Stimulated activated CD4-positive, alpha-beta T cell treated with anti-CD3 and anti-CD28 coated beads, TNF-alpha, amount 100 ng/mL, for 1 hour (primary cell): ENCODE measurements at places on chromosomes 7 and 10.

GRCh38 chr10:29712108-29712507, 77.3 kb upstream of the SVIL start:
- DNase-seq: no peak

DNA sequence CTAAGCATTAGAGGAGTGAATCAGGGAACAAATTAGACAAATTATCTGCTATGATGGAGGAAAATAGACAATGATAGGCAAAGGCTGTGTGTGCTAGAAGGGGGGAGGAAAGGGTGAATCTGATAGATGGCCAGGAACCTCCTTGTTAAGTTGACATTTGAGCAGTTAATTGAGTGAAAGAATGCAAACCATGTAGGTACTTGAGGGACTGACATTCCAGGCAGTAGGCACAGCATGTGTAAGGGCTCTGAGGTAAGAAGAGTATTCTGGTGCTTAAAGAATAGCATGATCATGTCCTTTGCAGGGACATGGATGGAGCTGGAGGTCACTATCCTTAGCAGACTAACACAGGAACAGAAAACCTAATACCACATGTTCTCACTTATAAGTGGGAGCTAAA, 48.6 kb upstream of the TES start:
- no peak for DNase-seq

DNA sequence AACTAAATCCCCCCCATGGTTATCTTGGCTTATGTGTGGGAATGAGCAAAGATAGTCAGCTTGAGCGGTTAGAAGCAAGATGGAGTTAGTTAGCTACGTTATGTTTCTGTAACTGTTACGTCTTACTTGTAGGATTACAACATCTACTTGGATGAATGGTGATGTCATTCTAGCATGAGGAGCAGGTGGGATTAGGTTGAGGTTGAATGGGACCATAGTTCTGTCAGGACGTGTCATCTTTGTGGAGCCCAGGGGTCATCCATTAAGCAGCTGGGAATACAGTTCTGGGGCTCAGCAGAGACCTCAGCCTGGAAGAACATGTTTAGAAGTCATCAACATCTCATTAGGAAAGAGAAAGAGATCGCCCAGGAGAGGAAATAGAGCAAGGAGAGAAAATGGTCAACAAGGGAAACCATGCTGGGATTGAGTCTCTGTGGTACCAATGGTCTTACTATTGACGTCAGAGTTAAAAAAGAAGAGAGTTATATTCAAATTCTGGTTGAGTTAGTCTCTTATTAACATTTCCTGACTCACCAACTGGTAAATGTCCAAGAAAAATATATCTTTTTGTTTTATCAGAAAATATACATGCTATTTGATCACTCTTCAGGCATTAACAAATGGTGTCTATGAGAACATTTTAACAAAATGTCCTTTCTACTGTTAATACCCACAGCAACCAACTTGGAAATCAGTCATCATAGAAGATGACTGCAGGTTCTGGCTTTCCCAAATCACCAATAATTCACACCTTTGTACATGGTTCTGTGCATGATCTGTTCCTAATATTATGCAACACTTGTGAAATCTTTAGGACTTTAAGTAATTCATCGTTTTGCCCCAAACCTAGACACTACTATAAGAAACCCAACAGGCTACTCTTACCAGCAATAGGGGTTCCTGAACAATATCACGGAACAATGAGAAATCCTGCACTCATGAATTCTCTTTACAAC, 96.9 kb downstream of the KIAA1217 start:
- no peak for DNase-seq

DNA sequence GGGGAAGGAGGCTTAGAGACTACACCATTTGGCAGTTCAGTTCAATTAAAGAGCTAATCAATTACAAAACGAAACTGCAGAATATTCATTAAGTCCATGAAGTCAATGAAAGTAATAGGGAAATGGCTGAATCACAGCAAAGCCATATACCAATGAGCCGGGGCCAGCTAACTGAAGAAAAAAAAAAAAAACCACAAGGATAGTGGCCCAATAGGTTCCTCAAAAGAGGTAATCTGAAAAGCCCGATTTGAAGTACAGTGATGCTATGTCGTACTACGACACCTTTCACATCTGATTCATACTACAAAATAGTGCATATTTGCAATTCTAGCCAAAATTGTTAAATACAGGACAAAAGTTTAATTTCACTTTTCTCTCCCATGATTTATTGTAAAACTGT, 2.5 kb downstream of the ARHGAP12 start:
- no peak for DNase-seq

DNA sequence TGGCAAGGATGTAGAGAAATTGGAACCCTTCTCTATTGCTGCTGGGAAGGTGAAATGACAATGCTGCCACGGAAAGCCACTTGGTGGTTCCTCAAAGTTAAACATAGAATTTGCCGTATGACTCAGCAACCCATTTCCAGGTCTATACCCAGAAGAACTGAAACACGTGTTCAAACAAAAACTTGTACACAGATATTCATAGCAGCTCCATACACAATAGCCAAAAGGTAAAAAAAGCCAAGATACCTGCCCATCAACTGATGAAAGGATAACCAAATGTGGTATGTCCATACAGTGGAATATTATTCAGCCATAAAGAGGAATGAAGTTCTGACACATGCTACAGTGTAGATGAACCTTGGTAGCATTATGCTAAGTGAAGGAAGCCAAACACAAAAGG, 39.1 kb downstream of the LHPP start:
- no peak for DNase-seq

GRCh38 chr7:135375908-135376699, 133.8 kb downstream of the CNOT4 start:
- DNase-seq: no peak

DNA sequence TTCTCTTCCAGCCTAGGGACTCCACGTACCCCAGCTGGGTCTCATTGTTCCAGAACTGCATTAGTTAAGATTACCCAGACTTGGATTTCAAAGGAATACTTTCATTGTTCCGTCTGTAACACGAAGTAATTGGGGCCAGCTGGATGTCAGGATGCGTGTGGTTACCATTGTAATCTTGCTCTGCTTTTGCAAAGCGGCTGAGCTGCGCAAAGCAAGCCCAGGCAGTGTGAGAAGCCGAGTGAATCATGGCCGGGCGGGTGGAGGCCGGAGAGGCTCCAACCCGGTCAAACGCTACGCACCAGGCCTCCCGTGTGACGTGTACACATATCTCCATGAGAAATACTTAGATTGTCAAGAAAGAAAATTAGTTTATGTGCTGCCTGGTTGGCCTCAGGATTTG, 21.0 kb downstream of the LRRC17 start:
- DNase-seq: no peak

DNA sequence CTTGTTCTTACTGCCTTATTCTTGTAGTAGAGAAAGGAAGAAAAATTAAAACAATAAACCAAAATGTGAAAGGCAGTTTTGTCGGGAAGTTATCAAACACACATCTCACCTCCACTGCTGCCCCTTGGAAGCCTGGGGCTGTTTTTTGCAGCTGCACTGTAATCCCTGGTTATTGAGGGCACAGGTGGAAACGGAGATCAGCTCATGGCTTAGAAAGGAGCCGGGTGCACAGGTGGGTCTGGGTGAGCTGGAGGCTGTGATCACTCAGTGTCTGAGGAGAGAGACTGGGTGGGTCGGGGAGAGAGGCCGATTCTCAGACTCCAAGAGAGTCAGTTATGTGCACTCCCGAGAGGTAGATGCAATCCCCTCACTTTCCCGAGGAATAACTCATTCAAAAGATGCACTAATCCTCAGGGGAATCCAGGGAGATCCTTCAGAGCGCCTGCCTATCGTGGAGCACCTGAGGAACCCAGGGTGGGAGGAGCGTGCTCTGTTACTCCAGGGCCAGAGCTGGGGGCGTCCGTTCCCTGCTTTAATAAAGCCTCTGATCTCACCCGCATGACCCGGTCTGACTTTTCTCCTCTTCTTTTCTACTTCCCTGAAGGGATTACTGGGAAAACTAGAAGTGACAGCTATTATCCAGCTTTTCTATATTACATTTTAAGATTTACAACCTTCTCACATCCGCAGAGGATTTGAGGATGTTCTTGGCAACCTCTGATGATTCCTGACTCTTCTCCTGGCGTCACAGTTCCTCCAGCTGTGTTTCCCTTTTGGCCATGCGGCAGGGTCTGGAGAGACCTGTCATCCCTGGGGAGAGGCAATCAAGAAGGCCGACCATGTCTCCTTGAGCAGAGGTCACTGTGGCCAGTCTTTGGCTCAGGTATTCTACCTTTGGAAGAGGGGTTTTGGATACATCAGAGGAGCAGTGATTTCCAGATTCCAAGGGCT, 82.1 kb downstream of the CAMK1D start:
- DNase-seq: no peak

GRCh38 chr7:38311329-38311937, 38.0 kb upstream of the TARP start:
- no peak for DNase-seq

- no peak for DNase-seq
Observed at GRCh38 chr10:131963350-131963749, 18.4 kb downstream of the BNIP3 start.

DNA sequence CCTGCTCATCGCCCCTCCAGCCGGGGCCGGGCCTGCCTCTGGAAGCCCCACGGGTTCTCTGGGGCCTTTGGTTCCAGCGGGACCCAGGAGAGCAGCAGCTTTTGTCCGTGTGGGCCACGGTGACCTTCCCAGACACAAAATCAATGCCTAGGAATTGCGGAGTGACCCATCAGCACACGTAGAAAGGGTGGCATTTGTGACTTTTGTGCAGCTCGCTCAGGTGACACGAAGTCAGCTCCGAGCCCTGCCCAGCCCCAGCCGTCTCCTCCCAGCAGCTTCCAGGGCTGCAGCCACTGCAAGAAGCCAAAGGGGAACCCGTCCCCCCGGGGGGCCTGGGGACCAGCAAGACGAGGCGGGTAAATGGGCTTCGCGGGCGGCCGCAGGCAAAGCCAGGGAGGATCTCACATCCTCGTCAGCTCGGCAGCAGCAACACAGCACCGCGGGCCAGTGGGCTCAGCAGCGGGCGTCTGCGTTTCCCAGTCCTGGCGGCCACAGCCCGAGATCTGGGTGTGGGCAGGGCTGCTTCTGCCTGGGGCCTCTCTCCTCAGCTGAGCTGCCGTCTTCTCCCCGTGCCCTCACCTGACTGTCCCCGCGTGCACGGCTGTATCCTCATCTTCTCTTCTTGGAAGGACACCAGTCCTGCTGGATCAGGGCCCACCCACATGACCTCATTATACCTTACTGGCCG, 88.5 kb downstream of the PAXIP1 start:
- DNase-seq: no peak

GRCh38 chr10:69317626-69318105, 39.4 kb downstream of the HK1 start:
- no peak for DNase-seq

DNA sequence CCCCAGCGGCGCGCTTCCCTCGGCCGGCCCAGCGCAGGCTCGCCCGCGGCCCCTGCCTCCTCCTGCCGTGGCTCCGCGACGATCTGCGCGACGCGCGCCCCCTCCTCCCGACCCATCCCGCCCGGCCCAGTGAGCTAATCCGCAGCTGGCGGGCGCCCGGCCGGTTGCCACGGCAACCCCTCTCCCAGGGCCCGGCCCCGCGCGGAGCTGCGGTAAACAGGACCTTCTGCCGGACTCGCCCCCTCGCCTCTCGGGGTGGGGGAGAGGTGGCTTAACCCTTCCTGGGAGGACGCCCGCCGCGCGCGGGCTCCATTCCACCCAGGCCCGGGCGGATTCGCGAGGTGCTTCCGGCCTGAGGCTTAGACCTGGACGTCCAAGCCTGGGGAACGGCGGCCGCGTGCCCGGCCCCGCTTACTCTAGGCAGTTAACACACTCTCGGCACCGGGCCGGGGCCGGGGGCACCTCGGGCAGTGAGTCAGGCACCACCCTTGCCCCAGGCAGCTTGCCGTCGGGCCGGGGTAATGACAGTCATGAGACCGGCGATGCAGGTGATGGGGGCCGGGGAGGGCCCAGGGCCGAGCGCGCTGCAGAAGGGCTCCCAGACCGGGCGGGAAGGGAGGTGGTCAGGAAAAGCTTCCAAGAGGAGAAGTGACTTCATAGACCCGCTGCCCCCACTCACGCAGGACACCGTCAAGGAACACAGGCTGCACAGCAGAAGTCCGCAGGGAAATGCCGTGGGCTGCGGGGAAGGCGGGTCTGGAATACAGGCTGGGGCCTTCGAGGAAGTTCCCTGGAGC, at the start of gene DENND2A:
Gene DENND2A (minus strand): TSS at position 87 of the 797 bp plus-strand sequence. CDS start 38,416 bp downstream, outside the sequence.
- no peak for DNase-seq

DNA sequence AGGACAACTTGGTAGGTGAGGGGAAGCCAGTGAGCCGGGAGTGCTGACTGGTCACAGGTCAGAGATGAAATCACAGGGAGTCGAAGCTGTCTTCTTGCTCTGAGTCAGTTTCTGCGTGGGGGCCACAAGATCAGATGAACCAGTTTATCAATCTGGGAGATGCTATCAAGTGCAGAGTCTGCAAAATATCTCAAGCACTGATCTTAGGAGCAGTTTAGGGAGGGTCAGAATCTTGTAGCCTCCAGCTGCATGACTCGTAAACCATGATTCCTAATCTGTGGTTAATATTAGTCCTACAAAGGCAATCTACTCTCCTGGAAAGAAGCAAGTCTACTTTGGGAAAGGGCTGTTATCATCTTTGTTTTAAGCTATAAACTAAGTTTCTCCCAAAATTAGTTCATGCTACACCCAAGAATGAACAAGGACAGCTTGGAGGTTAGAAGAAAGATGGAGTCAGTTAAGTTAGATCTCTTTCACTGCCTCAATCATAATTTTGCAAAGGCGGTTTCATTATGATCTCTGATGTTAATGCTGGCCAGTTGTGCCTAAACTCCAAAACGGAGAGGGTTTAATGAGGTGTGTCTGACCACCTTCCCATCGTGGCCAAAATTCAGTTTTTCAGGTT, 8.4 kb upstream of the LMOD2 start:
- no peak for DNase-seq

- no peak for DNase-seq
Observed at GRCh38 chr10:110681023-110681681, 37.0 kb downstream of the RBM20 start.

- no peak for DNase-seq
Observed at GRCh38 chr10:120011359-120012130, 119.0 kb downstream of the SEC23IP start.

- no peak for DNase-seq
Observed at GRCh38 chr10:34206935-34207268, 608.2 kb downstream of the PARD3 start.

GRCh38 chr10:44353721-44354120, 31.2 kb downstream of the CXCL12 start:
- no peak for DNase-seq

GRCh38 chr10:103939522-103939921, 21.5 kb upstream of the STN1 start:
- no peak for DNase-seq

DNA sequence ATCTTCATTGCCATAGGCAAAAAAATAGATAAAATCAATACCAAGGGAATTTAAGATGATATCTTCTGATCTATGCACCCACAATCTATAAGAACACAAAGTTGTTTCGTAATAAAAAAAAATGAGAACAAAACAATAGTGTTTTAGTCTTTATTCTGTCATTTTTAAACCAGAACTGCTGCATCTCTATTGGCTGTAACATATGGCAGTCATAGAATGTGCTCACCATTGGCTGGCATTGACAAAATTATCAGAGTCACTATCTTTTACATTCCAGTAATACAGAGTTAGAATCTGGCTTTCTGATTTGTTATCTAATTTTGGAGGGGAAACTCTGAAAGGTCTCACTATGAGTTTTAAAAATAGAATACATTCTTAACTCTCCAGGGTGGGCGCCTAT, 138.6 kb upstream of the CCDC6 start:
- no peak for DNase-seq

GRCh38 chr10:51297438-51297837, 223.2 kb downstream of the PRKG1 start:
- DNase-seq: no peak
